ENCODE measurements at places on chromosomes 2 and 18. TPM values are rescaled to one million over a fixed set of nuclear protein-coding genes. Genes with fewer than 3 reads are reported as not detected.
A peak's percentile ranks its signal among the peaks of the same experiment; 100 is the strongest.

DNA sequence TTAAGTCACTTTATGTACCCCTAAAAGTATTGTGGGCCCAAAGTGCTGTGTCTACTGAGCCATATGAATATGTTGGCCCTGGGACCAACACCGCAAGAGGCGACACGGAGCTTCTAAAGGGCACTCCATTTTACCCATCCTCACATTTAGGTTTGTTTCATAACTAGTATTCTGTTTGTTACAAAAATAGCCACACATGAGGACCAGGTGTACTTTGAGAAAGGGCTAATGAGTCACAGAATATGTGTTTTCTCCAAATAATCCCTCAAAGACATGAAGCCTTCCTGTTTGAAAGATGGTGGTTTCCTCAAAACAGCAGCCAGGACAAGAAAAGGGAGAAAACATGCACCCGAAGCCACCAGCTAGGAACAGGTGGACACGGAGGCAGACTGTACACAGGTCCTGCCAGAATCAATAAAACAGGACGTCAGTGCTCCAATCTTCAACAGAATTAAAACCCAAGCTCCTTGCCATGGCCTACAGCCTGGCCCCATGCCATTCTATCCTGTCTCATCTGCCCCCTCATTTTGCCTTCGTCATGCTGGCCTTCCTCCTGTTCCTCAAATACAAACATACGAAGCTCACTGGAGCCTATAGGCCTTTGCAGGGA is 21.8 kb upstream of the GRB14 start:
- no peaks in the 10 kb centered on the region for H3K36me3 ChIP-seq
- no peak overlapping the region for H3K27ac ChIP-seq
- no peaks in the 10 kb centered on the region for H3K4me1 ChIP-seq
- H3K27me3 ChIP-seq: no peaks in the 10 kb centered on the region
- no peak for DNase-seq

DNA sequence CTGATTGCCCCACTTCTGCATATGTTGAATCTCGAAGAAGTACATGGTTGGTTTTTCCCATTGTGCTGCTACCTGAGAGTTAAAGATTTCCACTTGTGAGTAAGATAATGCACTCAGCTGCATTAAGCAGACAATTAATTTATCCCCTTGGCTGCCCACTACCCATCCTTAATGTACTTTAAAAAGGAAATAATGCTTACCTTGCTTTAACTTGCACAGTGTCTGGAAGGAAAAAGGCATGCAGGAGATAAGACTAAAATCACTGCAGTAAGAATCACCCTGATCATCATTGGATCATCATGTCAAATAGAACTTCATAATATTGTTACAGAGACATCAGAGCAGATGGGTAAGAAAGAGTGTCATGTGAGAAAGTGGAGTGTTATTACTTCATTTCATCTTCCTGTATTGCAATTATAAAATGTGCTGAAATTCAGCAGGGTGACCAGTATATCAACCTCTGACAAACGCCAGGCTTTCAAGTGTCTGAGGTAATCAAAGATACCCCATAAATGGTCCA is 207.3 kb upstream of the PIK3C3 start:
- DNase-seq: no peak
- no peaks in the 10 kb centered on the region for H3K4me1 ChIP-seq
- H3K27me3 ChIP-seq: no peaks in the 10 kb centered on the region

GRCh38 chr18:78611201-78611800 is 368.3 kb upstream of the SALL3 start:
- no peaks in the 10 kb centered on the region for H3K36me3 ChIP-seq
- H3K4me3 ChIP-seq: no peak overlapping the region
- H3K27me3 ChIP-seq: no peaks in the 10 kb centered on the region
- no peak overlapping the region for H3K27ac ChIP-seq
- no peaks in the 10 kb centered on the region for H3K4me1 ChIP-seq

DNA sequence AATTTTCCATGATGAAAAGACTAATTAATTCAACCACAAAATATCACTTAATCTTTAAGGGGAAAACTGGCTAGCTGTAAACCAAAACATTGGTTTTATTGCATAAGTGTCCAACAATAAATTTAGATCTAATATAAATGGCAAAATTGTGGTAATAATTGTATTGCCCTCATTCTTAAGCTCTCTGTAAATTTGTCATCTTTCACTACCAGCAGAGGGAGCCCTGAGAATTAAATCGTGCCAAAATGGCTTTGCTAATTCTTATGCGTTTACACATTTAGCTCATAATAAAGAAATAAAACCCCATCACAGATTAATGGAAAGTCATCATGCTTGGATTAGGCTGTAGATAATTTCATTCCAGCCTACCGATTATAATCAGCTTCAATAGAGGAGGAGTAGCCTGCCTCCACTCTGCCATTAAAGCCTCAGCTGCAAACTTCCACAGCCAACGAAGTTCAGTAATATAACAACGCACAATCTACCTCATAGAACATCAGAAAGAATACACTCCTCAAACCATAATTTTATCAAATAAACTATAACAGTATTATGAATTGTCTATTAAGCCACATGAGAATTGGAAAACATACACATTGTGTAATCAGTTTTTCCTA is 70.0 kb upstream of the ATP5MC3 start:
- no peaks in the 10 kb centered on the region for H3K4me1 ChIP-seq
- no peak overlapping the region for H3K27ac ChIP-seq
- H3K4me3 ChIP-seq: no peak overlapping the region
- H3K36me3 ChIP-seq: no peaks in the 10 kb centered on the region

DNA sequence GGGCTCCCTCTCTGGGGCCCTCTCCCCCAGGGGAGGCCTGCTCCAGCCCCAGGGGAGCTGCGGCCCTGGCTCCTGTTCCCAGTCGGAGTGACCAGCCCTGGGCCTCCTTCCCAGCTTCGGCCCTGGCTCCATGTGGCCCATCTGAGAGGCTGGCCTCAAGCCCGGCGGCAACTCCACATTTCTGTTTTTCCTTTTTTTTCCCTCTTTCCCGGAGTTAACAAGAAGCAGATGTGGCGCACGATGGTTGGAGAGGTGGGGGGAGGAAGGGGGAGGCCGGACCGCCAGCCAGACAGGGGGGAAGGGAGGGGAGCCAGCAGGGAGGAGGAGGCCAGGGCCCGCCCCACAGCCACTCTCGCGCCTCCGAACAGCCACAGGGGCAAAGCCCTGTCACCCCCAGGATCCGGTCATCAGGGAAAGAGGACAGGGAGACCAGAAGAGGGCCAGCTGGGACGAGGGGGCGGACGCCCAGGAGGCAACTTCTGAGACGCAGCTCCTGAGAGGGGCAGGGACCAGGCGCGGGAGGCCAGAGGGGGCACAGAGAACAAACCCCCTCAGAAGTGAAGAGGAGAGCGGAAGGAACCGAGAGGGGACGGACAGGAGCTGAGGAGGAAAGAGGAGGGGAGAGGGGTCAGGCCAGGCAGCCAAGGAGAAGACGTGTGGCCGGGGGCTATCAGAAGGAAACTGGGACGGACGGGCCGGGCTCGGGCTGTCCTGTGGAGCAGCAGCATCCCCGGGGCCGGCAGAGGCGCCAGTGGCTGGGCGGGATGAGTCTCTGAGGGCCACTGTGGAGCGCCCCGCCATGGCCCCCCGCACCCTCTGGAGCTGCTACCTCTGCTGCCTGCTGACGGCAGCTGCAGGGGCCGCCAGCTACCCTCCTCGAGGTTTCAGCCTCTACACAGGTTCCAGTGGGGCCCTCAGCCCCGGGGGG is at the start of gene EMILIN1:
Gene EMILIN1 (plus strand): TSS at position 349 of the 928 bp plus-strand sequence. CDS start 451 bp downstream, at position 800.
- H3K36me3 ChIP-seq: no peaks in the 10 kb centered on the region
- H3K27ac ChIP-seq: peak within 1 kb of the TSS; percentile 79
- peak within 1 kb of the TSS; percentile 45 for H3K4me3 ChIP-seq
- peak; percentile 96 for DNase-seq

GRCh38 chr2:217717646-217718045 is 285.1 kb downstream of the TNS1 start:
- H3K27ac ChIP-seq: no peak overlapping the region
- no peak for DNase-seq
- no peaks in the 10 kb centered on the region for H3K36me3 ChIP-seq
- no peaks in the 10 kb centered on the region for H3K27me3 ChIP-seq
- no peaks in the 10 kb centered on the region for H3K4me1 ChIP-seq
- no peak overlapping the region for H3K4me3 ChIP-seq

DNA sequence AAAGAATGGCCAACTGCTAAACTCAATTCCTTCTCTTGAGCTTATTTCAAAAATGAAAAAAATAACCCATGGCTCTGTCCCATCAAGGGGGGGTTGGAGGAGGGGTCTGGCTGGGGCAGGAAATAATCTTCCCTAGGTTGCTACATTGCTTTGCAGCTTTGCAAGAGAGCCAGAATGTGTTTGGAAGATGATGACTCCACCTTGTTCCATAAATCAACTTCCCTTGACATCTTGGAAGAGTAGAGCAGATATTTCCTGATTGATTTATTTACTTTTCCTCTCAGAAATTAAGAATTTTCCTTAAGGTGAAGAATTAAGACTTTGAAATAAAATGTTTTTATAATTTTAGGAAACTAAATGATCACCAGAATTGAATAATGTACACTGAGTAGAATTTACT is 41.3 kb downstream of the ESCO1 start:
- DNase-seq: no peak
- H3K27me3 ChIP-seq: no peaks in the 10 kb centered on the region
- no peaks in the 10 kb centered on the region for H3K36me3 ChIP-seq
- H3K4me3 ChIP-seq: no peak overlapping the region
- no peaks in the 10 kb centered on the region for H3K4me1 ChIP-seq

- H3K36me3 ChIP-seq: no peaks in the 10 kb centered on the region
- no peaks in the 10 kb centered on the region for H3K27me3 ChIP-seq
- H3K27ac ChIP-seq: no peak overlapping the region
- DNase-seq: no peak
Observed at GRCh38 chr18:55605733-55606338, 17.8 kb upstream of the TCF4 start.

GRCh38 chr18:26711756-26712155 is 153.8 kb downstream of the AQP4 start:
- H3K4me1 ChIP-seq: no peaks in the 10 kb centered on the region
- no peak overlapping the region for H3K4me3 ChIP-seq
- no peaks in the 10 kb centered on the region for H3K36me3 ChIP-seq

- H3K27me3 ChIP-seq: no peaks in the 10 kb centered on the region
- peak overlapping the region; percentile 55 for H3K4me3 ChIP-seq
- H3K4me1 ChIP-seq: peaks cover under 1% of the 10 kb centered on the region
- H3K36me3 ChIP-seq: no peaks in the 10 kb centered on the region
- no peak for DNase-seq
Observed at GRCh38 chr2:233059547-233059796, 670 bp upstream of the INPP5D start.

DNA sequence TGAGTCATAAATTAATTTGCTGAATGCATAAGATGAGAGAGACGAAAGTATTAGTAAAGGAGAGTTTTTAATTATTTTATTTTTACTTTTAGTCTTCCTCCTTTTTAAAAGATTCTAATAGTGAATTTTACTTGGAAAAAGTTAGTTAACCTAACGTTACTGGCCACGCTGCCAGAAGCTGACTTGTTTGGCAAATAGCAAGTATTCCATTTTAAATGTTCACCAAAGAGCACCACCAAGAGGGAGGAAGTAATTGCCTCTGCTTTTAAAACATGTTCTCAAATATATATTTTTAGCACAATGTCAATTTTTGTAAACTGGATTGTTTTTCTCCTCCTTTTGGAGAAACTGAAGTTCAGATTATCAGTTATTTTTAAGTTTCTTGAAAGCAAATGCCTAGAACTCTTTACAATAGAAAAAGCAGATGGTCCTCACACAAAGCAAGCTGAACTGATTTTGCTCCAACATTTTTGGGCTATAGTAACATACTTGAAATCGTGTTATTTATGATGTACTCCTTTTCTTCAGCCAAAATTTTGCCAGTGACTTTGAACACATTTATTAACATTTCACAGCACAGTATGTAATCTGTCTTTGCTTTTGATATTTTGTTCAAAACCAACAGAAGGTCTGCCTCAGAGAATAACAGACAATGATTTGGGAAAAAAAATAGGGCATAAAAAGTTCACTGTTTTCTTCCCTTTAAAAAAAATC is 1311.0 kb upstream of the FAM98A start:
- H3K4me3 ChIP-seq: no peak overlapping the region
- no peaks in the 10 kb centered on the region for H3K36me3 ChIP-seq
- H3K4me1 ChIP-seq: no peaks in the 10 kb centered on the region

GRCh38 chr2:219844401-219845091 is 217.1 kb downstream of the SLC4A3 start:
- H3K36me3 ChIP-seq: no peaks in the 10 kb centered on the region
- no peak overlapping the region for H3K4me3 ChIP-seq
- peaks cover 8% of the 10 kb centered on the region for H3K27me3 ChIP-seq
- no peak overlapping the region for H3K27ac ChIP-seq
- no peaks in the 10 kb centered on the region for H3K4me1 ChIP-seq
- DNase-seq: no peak

DNA sequence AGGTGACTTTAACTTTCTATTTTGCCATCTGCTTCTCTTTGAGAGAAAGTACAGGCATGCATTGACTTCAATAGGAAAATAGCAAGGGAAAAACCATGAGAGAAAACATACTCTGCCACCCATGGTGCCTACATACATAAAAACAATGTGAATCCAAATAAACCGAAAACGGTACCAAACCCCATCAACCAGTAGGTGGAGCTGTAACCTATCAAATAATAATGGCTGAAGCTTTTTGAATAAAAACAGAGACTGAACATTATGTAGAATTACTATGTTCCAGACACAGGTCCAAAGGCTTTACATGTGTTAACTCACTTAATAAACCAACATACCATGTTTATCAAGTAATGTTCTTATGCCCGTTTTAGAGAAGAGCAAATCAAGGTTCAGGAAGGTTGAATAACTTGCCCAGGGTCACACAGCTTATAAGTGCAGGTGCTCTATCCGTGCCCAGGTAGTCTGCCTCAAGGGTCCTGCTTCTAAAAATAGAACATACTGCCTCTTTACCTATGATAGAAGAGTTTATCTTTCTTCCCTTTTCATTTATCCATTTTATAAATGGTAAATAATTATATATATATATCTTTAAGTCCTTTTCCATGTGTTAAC is 293.9 kb upstream of the SYT4 start:
- no peaks in the 10 kb centered on the region for H3K36me3 ChIP-seq
- H3K27ac ChIP-seq: no peak overlapping the region
- no peak overlapping the region for H3K4me3 ChIP-seq
- H3K4me1 ChIP-seq: no peaks in the 10 kb centered on the region

Gene SKOR2
- total RNA-seq: not detected

Gene MFSD2B
- 0.26 TPM for total RNA-seq

Gene PRSS56
- not detected for total RNA-seq

Gene SOCS6
- total RNA-seq: 22.2 TPM

Gene CTIF
- total RNA-seq: 37.1 TPM

Gene FAM237A
- not detected for total RNA-seq

Gene POTEI
- total RNA-seq: not detected

Gene G6PC2
- not detected for total RNA-seq

All from left lung (tissue), 14 donors.